ENCODE measurements at places on chromosomes 4 and X.

DNA sequence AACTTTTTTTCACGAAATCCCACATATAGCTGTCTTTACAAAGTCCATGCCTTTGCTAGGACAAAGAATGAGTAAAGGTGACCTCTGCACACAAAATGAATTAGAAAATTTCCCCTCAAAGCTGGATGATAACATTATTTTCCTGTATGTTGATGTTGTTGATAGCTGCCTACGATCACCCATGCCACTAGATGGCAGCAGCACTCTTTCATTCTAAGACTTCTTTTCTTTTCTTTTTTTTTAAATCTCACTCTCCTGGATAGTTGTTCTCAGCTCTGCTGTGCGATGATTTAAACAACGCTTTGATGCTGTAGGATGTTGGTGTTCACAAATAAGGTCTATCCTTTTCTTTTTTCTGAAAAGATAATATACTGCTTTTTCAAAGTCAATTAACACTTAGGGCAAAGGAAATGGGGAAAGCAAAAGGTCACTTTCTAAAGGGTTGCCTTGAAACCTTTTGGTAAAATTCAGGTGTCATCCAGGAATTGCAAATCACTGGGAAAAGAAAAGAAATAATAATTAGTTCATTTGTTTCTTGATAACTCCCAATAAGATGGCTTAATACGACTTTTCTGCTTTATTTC lies 266.8 kb downstream of the C4orf33 start:
- DNase-seq = peak; percentile 44

- DNase-seq = no peak
Measured at GRCh38 chr4:186727977-186728519, 4.4 kb upstream of the FAT1 start.

GRCh38 chrX:69256291-69256565 lies 91.0 kb upstream of the PJA1 start:
- no peak for DNase-seq

DNA sequence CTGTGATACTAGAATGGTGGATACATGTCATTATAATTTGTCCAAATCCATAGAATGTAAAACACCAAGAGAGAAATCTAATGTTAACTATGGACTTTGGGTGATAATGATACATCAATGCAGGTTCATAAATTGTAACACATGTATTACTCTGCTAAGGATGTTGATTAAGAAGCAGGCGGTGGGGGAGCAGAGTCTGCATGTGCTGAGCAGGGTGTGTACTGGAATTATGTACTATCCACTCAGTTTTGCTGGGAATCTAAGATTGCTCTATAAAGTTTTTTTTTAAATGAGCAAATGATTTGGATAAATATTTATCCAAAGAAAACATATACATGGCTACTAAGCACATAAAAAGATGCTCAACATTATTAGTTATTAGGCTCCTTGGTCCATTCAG lies 15.0 kb upstream of the MANBA start:
- DNase-seq = no peak

Measured in Right ventricle myocardium superior (tissue), 1 donor.